ENCODE measurements at places on chromosomes 5 and 9.

GRCh38 chr5:158392753-158393152 lies 533.8 kb upstream of the CLINT1 start:
- no peak for DNase-seq

- DNase-seq = peak; percentile 17
These were observed 142.0 kb downstream of the FAM114A2 start for GRCh38 chr5:153896701-153897100.

GRCh38 chr9:25427290-25427689 lies 251.0 kb downstream of the TUSC1 start:
- no peak for DNase-seq

DNA sequence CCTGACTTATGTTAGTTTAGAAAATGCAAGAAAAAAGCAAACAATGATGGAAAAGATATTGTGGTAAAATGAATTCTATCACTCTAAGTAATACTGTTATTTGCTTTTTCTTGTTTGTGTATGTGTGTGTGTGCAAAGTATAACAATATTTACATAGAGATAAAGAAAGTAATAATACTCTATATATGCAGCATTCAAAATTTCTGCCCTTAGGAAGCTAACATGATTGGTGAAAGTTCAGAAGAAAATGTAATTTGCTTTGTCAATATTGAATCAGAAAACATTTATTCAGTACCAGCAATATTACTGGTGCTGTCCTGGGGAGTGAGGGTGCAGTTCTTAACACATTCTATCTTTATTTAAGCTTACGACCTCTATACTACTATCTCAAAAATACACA lies 12.9 kb upstream of the PRDM9 start:
- DNase-seq = no peak

GRCh38 chr9:134059661-134060395 lies 8.0 kb downstream of the BRD3 start:
- peak; percentile 85 for DNase-seq

- no peak for DNase-seq
These were observed 21.1 kb downstream of the FAT2 start for GRCh38 chr5:151570058-151570457.

GRCh38 chr9:123300554-123300953 lies 32.2 kb upstream of the STRBP start:
- DNase-seq = no peak

GRCh38 chr5:131252824-131253171 lies 11.1 kb upstream of the CDC42SE2 start:
- DNase-seq = no peak

DNA sequence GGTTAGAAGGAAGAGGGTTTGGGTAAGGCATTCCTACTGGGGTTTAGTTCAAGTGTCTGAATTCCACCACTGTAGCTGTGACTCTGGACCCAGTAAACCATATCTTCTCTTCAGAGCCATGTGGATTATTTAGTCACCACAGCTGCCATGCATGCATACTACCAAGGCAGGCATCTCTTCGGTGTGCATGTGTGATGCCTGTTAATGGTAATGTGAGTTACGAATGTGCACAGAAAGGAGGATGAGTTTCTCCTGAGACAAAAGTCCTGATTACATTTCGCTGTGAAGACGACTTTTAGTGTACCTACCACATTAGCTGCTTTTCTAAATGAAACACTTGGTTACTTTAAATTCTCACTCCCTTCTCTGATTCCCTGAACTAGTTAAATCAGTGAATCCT lies 9.3 kb downstream of the PBX3 start:
- no peak for DNase-seq

GRCh38 chr5:54743997-54744788 lies 226.6 kb downstream of the SNX18 start:
- DNase-seq = peak; percentile 4

DNA sequence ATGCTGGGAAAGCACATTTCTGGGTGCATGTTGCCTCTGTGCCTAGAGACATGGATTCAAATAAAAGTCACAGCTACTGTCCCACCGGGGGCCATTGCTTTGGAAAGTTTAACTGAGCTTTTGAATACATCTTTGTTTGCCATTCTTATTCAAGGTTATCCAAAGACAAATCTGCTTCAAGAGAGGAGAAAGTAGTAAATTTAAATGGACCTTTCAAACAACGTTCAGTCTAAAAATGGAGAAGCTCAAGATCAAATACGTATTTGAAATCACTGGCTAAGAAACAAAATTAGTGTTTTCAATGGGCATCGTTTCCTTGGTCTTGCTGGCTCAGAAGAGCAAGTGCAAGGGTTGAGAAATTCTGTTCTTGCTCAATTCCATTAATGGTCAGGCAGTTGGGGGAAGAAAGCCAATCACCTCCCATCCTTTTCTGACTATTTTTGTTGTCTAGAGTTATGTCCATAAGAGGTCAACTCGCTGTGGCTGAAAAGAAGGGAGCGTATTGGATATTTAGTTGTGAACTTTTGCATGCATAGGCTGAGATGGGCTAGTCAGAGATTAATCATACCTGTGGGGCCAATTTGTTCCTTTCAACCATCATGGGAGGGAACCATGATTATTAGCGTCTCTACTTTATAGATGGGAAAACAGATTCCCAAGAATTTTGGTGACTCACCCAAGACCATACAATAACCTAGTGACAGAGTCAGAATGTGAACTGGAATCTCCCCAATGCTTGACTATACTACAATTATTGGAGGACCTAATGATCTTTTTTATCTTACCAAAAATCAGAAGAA lies 276.2 kb upstream of the TNC start:
- no peak for DNase-seq

GRCh38 chr5:150945486-150945885 lies 40.7 kb upstream of the ZNF300 start:
- no peak for DNase-seq

DNA sequence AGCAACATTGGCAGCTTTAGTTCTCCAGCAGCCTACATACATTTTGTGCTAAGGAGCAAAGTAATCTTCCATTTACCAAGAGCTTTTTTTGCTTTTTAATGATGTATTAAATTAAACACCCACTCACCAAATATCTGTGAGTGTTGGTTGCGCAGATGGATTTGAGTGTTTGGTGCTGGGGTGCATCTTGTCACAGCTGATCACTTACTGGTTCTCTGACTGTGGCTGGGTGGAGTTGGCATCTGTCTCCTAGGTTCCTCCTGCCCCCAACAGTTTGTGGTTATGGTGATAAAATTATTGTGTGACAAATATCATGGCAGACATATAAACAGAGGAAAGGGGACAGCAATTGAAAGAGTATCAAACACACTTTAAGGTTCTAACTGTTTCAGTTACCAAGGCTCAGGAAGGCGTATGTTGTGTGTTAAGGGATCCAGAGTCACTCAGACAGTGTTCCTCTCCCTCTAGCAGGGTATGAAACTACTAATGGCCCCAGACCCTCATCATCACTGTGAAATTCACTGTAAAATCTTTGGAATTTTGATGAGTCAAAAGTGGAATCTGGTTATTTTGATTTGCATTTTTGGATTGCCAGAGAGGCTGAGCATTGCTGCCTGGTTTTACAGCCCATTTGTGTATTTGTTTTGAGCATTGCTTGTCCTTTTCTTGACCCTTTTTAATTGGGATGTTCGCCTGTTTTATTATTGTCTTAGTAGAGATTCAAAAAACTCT lies 81.7 kb downstream of the PDE8B start:
- DNase-seq = no peak

DNA sequence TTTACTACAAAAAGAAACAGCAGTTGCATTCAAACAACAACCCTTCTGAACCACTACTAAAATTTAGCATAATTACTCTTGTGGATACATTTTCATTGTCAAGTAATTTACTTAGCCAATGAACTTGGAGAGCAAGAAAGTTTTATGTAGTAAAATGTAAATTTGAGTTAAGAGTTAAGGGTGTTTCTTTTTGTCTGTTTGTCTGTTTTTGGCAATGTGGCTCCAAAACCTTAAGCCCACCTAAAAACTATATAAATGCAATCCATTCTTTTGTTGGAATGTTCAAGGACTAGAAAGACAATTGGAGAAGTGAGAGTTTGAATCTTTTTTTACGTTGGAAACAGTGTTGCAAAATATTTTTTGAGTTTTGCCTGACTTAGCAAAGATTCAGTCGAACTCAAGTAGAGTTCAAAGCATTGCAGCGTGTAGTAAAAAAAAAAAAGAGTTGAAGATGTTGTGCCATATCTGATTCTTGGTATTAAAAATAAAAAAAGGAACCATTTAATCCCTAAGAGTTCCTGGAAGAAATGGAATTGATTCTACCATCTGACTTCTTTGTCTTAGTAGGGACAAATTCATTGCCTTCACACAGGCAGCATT lies 867 bp downstream of the SYK start:
- no peak for DNase-seq
